ENCODE measurements at places on chromosomes 11 and 22.

GRCh38 chr11:118838905-118839553 lies 44.7 kb upstream of the CXCR5 start:
- no peak for DNase-seq

GRCh38 chr11:128745311-128746136 lies 51.7 kb downstream of the FLI1 start:
- no peak for DNase-seq

- DNase-seq, result no peak
Observed at GRCh38 chr11:121037016-121037415, 13.1 kb downstream of the TBCEL start.

GRCh38 chr11:42524534-42525227 lies 787.1 kb upstream of the API5 start:
- DNase-seq, result peak; percentile 41

DNA sequence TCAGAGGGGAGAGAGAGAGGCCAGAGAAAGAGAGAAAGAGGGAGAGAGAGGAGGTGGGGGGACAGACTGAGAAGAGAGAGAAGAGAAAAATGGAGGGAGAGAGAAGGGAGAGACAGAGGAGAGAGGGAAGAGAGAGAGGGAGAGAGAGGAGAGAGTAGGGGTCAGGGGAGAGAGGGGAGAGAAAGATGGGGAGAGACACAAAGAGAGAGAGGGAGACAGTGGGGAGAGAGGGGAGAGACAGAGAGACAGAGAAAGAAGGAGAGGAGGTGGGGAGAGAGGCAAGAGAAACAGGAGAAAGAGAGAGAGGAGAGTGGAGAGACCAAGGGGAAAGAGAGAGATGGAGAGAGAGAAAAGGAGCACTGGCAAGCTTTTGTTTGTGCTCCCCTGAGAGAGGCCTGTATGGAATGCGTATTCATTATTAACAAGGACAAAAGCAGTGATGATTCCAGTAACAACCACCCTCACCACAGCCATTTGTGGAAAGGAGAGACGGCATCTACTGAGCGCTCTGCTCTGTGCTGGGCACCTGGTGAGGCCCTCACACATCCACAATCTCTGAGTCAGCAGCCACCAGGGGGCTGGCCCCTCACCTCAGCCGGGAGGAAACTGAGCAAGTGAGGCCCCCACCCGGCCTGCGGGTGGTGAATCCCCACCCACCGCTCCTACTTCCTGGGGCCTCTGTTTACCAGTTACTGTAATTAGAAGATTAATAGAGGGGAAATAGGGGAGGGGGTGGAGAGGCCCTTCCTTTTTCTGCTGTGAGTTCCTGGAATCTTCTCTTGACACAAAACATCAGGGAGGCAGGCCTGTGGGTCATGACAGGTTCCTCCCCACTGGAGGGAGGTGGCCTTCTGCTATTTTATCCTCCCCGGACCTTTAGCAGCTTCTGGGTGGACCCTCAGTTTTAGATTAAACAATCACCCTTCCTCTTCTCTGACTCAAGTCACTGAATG lies 14.6 kb upstream of the MIAT start:
- no peak for DNase-seq

DNA sequence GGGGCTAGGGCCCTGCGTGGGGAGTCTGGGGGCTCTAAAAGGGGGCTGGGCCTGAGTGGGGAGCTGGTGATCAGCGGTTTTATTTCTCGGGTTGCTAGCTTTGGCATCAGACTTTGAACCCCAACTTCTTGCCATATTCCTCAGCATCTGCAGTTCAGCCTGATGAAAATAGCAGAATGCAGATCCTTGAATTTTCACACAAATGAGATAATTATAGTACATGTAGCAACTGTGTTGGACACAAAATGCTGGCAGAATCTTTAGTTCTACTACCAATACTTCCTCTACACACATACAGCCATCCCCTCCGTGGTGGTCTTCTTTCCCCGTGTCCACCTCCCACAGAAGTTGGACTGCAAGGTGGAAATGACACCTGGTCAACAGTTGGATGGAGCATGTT lies 1.5 kb downstream of the ZC3H7B start:
- DNase-seq, result no peak

DNA sequence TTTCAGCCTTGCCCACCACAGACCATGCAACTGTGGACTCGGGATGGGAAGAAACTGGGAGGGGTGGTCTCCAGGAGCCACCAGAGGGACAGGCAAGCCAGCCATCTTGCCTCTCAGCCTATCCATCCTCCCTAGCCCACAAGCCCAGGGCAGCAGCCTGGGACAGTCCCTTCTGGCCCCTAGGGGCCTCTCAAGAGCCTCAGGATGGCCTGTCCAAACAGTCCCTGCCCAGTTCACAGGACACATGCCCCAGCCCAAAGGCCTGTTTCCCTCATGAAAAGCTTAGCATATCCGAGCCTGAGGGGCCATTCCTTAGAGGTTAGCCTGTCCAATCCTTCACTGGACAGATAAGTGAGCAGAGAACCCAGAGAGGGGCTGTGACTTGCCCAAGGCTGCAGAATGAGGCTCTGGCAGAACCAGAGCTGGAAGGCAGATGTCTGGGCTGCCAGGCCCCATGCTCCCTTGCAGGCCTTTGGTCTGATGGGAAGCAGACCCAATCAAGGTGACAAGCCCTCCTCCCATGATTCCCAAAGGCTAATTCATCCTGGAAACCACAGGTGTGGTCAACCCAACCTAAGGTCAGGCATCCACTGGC lies 28.2 kb downstream of the LRRC10B start:
- DNase-seq, result peak; percentile 15
